H4 (cell line): ENCODE measurements at places on chromosomes 16 and 17. TPM values are rescaled to one million over a fixed set of nuclear protein-coding genes. Genes with fewer than 3 reads are reported as not detected.

Gene HSPB9
- total RNA-seq: not detected in 2 replicates

Gene XAF1
- 33.0 and 44.8 TPM in 2 replicates for total RNA-seq

Gene TEKT1
- not detected in 2 replicates for total RNA-seq

Gene KRT39
- 0.18 TPM in 1 of 2 replicates, not detected in the other for total RNA-seq

Gene PLSCR3
- total RNA-seq: 20.0 and 22.7 TPM in 2 replicates

Gene CFAP52
- not detected in 2 replicates for total RNA-seq

Gene ABCC11
- total RNA-seq: 0.02 TPM in 1 of 2 replicates, not detected in the other

Gene HAS3
- 0.45 TPM in 1 of 2 replicates, not detected in the other for total RNA-seq

Gene TEX19
- 0.68 and 0.72 TPM in 2 replicates for total RNA-seq

Gene MPP2
- 1.2 and 1.8 TPM in 2 replicates for total RNA-seq

Gene SP6
- 0.14 and 0.21 TPM in 2 replicates for total RNA-seq

Gene CCDC47
- total RNA-seq: 50.4 and 69.3 TPM in 2 replicates

Gene SUMO2
- 160 and 193 TPM in 2 replicates for total RNA-seq

Gene TAC4
- not detected in 2 replicates for total RNA-seq

Gene RNF157
- total RNA-seq: 6.8 and 7.8 TPM in 2 replicates

Gene MT1G
- not detected in 2 replicates for total RNA-seq

Gene CTNS
- total RNA-seq: 12.6 and 22.6 TPM in 2 replicates

Gene KRTAP9-4
- total RNA-seq: not detected in 2 replicates

Gene SRCIN1
- 0.12 TPM in 1 of 2 replicates, not detected in the other for total RNA-seq

Gene DPEP2
- not detected in 2 replicates for total RNA-seq

Gene ZNF276
- 5.9 and 6.9 TPM in 2 replicates for total RNA-seq

Gene CCDC144A
- total RNA-seq: 0.19 and 0.49 TPM in 2 replicates

Gene RNU2-1
- total RNA-seq: not detected in 2 replicates

Gene CALB2
- total RNA-seq: 30.2 and 32.3 TPM in 2 replicates

Gene ZFPM1
- total RNA-seq: 0.29 and 0.86 TPM in 2 replicates

Gene DHRS7C
- total RNA-seq: not detected in 2 replicates

Gene RAB26
- 1.9 and 3.2 TPM in 2 replicates for total RNA-seq

Gene LRRC37A
- total RNA-seq: 0.33 and 1.0 TPM in 2 replicates

Gene ACSM5
- total RNA-seq: 1.1 TPM in 1 of 2 replicates, not detected in the other

Gene P2RX5
- not detected in 2 replicates for total RNA-seq

Gene CACNG5
- total RNA-seq: not detected in 2 replicates

Gene NFATC2IP
- total RNA-seq: 9.9 and 12.7 TPM in 2 replicates

Gene PDPR
- total RNA-seq: 9.6 and 12.4 TPM in 2 replicates

Gene MOSMO
- 11.8 and 16.2 TPM in 2 replicates for total RNA-seq

Gene TLCD2
- 1.2 and 1.4 TPM in 2 replicates for total RNA-seq

Gene ABCA5
- total RNA-seq: 2.6 and 2.7 TPM in 2 replicates

Gene HOXB9
- 23.1 and 26.1 TPM in 2 replicates for total RNA-seq

Gene YBX2
- total RNA-seq: not detected in 2 replicates

Gene CHST5
- 0.04 TPM in 1 of 2 replicates, not detected in the other for total RNA-seq

Gene SLC35G6
- not detected in 2 replicates for total RNA-seq

Gene MAP2K6
- 14.7 and 19.6 TPM in 2 replicates for total RNA-seq

Gene ACSM3
- total RNA-seq: 1.6 and 3.5 TPM in 2 replicates

Gene TBC1D3L
- total RNA-seq: 0.92 and 1.2 TPM in 2 replicates

Gene HOXB5
- total RNA-seq: 0.43 TPM in 1 of 2 replicates, not detected in the other

Gene KRT12
- total RNA-seq: not detected in 2 replicates

Gene PYDC1
- not detected in 2 replicates for total RNA-seq

Gene CDH16
- total RNA-seq: not detected in 2 replicates

Gene MLYCD
- total RNA-seq: 1.4 and 1.7 TPM in 2 replicates
